Frontal cortex (tissue), 4 donors: ENCODE measurements at places on chromosomes 1 and 21. TPM values are rescaled to one million over a fixed set of nuclear protein-coding genes. Genes with fewer than 3 reads are reported as not detected.

GRCh38 chr1:109134423-109134822 is 20.5 kb downstream of the ELAPOR1 start:
- no peak for DNase-seq

DNA sequence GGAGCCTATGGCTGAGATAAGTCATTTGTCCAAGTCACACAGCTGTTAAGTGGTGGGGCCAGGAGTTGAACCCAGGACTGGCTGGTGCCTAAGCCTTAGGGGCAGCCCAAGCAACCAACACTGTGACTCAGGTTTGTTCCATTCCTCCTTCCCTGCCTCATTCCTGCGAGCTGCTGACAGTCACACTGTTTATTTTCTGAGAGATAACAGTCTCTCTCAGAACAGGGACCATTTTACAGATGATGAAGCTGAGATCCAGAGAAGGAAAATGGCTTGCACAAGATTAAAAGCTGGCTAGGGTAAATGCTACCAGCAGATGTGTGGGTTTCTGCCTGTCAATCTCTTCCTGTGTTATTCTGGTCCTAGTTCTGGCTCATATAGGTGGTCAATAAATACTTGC is 24.3 kb upstream of the TCEA3 start:
- no peak for DNase-seq

GRCh38 chr1:66563094-66563800 is 29.3 kb downstream of the SGIP1 start:
- DNase-seq: no peak

DNA sequence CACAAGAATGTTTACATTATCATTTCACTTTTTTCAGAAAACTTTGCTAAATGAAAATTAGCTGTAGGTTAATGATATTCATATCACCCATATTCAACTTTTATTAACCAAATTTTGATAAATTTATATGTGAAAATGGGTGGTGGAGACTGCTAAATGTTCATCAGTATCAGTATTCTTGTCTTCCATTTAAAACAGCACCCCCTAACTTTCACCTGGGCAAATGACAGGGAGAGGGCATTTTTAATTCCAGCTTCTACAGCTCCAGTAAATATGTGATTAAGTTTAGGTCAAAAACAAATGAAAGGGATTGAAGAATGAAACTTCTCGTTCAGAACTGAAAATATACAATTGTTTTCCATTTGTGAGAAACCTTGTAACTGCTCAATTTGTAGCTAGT is 722.2 kb downstream of the KCNT2 start:
- no peak for DNase-seq

- no peak for DNase-seq
Observed at GRCh38 chr1:2523191-2523890, 3.1 kb downstream of the PANK4 start.

GRCh38 chr21:34011660-34012059 is 61.7 kb upstream of the MRPS6 start:
- DNase-seq: no peak

DNA sequence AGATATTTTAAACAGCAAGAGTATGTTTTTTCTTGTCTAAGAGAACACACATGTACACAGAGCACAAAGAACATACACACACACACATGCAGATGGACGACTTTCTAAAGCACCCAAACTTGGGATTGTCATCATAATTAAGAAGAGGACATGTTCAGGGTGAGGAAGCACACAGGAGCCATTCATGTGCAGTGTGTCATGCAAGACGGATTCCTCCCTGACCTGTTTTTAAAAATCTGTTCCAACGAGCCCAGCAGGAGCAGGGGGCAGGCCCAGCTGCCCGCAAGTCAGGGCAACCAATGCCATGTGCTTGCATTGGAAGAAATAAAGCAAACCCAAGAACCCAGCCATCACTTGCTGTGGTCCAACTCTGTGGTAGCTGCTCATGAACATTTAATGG is 167.3 kb upstream of the ZNF644 start:
- DNase-seq: no peak

The NID1 gene
- 11.0 TPM for total RNA-seq

The EXO5 gene
- 28.5 TPM for total RNA-seq

The SRP9 gene
- total RNA-seq: 368 TPM
